ENCODE measurements at places on chromosomes 5 and 9.

- DNase-seq = no peak
These were observed 422.6 kb upstream of the CD180 start for GRCh38 chr5:67619235-67619634.

DNA sequence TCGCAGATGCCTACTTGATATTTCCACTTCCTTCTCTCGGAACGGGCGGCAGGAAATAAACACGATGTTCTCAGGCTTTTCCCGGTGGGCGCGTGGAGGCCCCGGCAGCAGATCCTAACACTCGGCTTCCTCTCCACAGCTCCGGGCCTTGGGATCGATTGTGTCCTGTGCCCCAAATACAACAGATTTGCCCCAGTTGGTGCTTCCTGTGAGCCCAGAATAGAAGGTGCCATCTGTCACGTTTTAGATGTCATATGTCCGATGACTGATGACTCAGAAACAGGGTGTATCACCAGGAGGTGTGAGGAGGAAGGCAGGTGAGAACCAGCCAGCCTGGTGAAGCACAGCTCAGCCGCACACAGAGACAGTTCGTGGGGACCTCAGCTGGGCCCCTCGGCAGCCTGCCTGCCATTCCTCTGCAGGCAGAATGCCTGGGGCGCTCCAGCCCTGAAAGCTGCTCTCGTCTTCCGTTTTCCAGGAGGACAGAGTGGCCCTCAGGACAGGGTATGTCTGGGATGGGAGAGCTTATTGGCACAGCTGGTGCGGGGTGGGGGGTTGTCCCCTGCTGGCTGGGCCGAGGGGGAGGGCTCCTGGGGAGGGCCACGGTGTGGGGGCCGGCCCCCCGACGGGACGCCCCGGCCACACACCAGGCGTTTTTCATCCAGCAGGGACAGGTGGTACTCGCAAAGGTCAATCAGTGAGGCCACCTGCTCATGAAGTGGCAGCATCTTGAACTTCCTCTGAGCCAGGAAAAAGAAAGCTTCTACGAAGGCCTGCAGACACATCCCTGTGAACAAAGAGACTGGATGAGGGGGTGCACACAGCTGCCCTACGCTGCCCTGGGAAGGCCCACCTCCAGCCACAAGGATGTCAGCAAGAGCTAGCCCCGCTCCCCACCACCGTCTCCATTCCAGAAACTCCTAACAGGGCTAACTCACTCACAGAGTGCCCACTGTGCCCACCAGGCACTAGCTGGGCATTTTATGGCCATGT, 171.0 kb downstream of the DAB2IP start:
- peak; percentile 48 for DNase-seq

- no peak for DNase-seq
These were observed 126.0 kb downstream of the GABRB2 start for GRCh38 chr5:161420521-161420920.

DNA sequence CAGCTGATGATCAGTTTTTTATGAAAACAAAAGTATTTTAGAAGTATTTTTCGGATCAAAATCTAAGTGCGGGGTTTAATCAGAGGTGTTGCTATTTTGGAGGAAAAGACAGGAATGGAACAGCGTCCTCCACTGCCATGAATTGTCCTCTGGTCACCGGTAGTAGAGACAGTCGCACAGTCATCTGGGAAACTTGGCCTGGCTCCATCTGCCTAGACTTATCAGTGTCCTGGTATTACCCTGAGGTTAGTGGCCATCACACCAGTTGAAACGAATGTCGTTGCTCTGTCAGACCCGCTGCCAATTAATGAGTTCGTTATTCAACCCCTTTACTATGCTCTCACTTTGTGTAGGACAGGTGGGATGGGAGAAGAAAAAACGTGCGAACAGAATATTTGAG, 8.2 kb downstream of the TLX3 start:
- no peak for DNase-seq

DNA sequence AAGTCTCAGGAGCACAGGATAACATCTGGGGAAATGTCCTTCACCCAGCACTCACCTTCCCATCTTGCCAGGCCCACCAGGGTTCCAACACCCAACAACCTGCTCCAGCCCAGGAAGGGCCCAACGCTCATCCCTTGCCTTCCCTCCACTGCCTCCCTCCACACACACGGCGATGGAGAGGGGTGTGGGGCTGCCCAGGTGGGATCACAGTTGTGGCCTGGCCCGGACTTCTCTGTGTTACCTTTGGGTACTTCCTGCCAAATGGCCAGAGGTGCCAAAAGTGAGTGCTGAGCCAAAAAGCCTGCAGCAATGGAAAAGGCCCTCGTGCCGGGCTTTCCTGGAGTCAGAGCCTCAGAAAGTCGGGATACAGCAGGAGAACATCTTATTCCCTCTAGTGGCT, 15.6 kb upstream of the TDRD7 start:
- DNase-seq = no peak
